ENCODE measurements at places on chromosomes 2 and 18.

DNA sequence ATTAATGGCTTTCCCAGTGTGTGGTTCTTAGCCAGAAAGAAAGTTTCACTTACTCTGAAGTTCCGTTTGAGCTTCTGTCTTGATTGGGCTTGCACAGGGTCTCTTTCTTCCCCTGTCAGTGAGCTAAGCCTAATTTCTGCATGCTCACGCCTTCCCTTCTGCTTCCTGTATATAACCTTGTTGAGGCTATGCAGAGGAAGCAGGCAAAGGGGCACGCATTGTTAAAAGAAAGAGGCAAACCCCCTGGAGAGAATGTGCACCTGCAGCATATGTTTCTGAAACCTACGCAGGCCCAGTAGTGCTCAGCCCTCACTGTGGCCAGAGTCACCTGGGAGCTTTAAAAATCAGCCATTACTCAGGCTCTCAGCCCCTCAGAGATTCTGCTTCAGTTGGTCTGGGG lies 14.5 kb upstream of the PLA2R1 start:
- no peaks in the 10 kb centered on the region for H3K27me3 ChIP-seq
- no peak overlapping the region for H3K4me3 ChIP-seq
- H3K36me3 ChIP-seq, result no peaks in the 10 kb centered on the region
- peak; percentile 54 for DNase-seq

GRCh38 chr2:138267902-138268254 lies 233.7 kb upstream of the SPOPL start:
- H3K36me3 ChIP-seq, result no peaks in the 10 kb centered on the region
- H3K4me1 ChIP-seq, result no peaks in the 10 kb centered on the region
- no peaks in the 10 kb centered on the region for H3K27me3 ChIP-seq

- no peaks in the 10 kb centered on the region for H3K36me3 ChIP-seq
- H3K27me3 ChIP-seq, result no peaks in the 10 kb centered on the region
- H3K27ac ChIP-seq, result no peak overlapping the region
- no peak overlapping the region for H3K4me3 ChIP-seq
- DNase-seq, result no peak
Observed at GRCh38 chr2:209523041-209523740, 99.3 kb downstream of the MAP2 start.

GRCh38 chr2:16079637-16080036 lies 139.3 kb downstream of the MYCN start:
- H3K27ac ChIP-seq, result no peak overlapping the region
- DNase-seq, result no peak
- no peak overlapping the region for H3K4me3 ChIP-seq
- no peaks in the 10 kb centered on the region for H3K36me3 ChIP-seq
- no peaks in the 10 kb centered on the region for H3K27me3 ChIP-seq

- H3K27ac ChIP-seq, result no peak overlapping the region
- H3K36me3 ChIP-seq, result no peaks in the 10 kb centered on the region
- no peak overlapping the region for H3K4me3 ChIP-seq
- no peak for DNase-seq
- no peaks in the 10 kb centered on the region for H3K27me3 ChIP-seq
Observed at GRCh38 chr2:113233593-113234550, 44.8 kb downstream of the PAX8 start.

- H3K27me3 ChIP-seq, result no peaks in the 10 kb centered on the region
- no peak overlapping the region for H3K4me3 ChIP-seq
- H3K36me3 ChIP-seq, result no peaks in the 10 kb centered on the region
Observed at GRCh38 chr2:192655916-192656315, 461.2 kb upstream of the TMEFF2 start.

DNA sequence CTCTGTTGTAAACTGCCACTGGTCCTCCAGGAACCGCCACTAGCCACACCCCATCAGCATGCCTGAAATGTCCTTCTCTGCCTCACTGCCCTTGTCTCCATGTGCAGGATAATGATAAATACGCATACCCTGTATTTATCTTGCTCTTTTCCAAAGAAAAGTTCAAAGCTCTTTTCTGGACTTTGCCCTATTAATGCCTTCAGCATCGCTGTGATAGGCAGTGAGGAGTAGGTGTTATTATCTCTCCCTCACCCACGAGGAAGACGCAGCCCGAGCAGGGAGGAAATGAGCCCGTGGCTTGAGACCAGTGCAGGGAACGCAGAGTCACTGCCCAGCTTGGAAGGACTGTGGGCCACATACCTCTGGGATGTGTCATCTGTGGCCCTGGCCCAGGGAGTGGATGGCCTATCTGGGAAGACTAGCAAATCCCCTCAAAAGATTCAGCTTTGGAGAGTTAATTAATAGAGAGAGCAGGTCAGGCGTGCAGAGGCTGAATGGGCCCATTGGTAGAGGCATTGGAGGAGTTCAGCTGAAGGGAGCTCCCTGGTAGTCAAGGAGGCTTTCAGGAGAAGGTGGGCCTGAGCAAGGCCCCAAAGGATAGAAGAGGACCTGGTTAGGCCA lies 39.5 kb upstream of the MCFD2 start:
- H3K27me3 ChIP-seq, result no peaks in the 10 kb centered on the region
- H3K36me3 ChIP-seq, result peaks cover 98% of the 10 kb centered on the region
- H3K4me3 ChIP-seq, result no peak overlapping the region
- no peak for DNase-seq

GRCh38 chr2:105258835-105259350 lies 17.4 kb downstream of the GPR45 start:
- H3K36me3 ChIP-seq, result no peaks in the 10 kb centered on the region
- no peak for DNase-seq
- no peak overlapping the region for H3K27ac ChIP-seq
- no peaks in the 10 kb centered on the region for H3K27me3 ChIP-seq

DNA sequence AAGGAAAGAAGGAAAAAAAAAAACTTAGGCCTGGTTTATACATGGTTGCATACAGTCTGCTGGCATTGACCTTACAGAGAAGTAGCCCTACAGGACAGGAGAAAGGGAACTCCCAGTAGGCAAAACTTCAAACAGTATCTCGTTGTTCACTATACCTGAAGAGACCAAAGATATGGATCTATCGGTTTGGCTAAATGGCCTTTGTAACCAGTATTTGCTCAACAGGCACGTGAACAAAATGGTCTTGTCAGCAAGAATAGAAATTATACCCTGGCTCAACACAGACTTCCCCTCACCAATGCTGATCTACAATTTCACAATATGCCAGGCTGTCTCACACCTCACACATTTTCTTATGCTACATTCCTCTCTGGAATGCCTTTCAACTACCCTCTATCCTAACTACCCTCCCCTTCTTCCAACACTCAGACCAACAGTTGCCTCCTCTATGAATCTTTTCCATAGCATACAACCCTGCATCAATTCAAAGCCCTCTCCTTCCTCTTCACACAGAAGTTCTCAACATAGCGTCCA lies 13.7 kb downstream of the HYCC2 start:
- H3K4me3 ChIP-seq, result no peak overlapping the region
- no peak for DNase-seq
- H3K4me1 ChIP-seq, result no peaks in the 10 kb centered on the region
- no peak overlapping the region for H3K27ac ChIP-seq
- no peaks in the 10 kb centered on the region for H3K27me3 ChIP-seq

DNA sequence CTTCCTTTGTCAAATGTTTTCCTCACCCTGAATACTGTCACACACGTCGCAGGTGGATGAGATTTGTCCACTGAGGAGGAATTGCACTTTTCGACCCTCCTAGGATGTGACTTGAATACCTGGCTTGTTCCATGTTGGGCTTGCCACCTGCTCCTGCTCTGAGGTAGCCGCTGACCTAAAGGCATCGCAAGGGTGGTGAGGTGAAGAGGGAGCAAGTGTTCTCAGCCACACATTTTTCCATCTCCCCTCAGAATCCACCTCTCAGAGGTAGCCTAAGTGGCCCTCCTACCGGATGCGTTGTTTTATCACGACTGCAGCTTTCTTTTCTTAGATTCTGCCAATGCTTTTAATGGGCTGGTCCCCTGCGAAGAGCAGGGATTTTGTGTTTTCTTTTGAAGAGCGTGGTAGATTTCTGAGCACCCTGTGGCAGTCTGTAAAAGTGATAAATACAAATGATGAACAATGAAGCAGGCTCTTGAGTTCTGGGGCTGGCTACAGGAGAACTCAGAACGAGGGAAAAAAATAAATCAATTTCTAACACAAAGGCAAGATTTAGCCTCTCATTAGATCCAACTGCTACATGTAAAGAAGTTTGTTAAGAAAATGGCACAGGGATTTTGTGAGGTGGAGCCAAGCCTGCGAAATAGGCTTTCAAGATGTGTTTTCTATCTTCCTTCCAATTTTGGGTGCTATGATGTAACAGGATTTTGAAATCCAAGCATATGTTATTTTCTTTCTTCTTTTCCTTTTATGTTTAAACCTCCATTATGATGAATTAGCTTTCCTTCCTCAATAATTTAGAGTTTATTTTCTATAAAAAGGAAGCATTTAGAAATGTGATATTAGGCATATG lies 386.7 kb downstream of the TGIF1 start:
- no peaks in the 10 kb centered on the region for H3K27me3 ChIP-seq
- H3K36me3 ChIP-seq, result no peaks in the 10 kb centered on the region
- DNase-seq, result no peak
- H3K4me1 ChIP-seq, result no peaks in the 10 kb centered on the region
- no peak overlapping the region for H3K27ac ChIP-seq
- H3K4me3 ChIP-seq, result no peak overlapping the region

DNA sequence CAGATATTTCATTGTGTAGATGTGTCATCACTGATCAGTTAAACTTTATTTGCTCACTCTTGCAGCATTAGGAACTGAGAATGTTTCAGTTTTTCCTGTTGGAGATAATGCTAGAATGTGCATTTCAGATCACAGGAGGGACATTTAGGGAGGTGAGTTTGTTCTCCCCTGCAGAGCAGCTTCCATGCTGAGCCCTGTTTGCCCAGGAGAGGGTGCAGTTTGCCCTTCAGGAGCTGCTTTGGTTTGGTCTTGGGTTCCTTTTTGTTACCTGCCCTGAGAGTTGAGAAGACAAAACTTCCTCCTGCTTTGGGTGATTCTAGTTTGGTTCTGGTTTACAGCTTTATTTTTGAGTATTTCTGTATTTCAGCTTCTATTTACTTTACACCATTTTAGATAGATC lies 49.9 kb downstream of the DGKD start:
- peaks cover 32% of the 10 kb centered on the region for H3K4me1 ChIP-seq
- H3K27me3 ChIP-seq, result no peaks in the 10 kb centered on the region
- H3K4me3 ChIP-seq, result no peak overlapping the region
- peaks cover 4% of the 10 kb centered on the region for H3K36me3 ChIP-seq
- DNase-seq, result peak; percentile 71
- no peak overlapping the region for H3K27ac ChIP-seq

- no peak overlapping the region for H3K4me3 ChIP-seq
- no peak overlapping the region for H3K27ac ChIP-seq
- H3K36me3 ChIP-seq, result no peaks in the 10 kb centered on the region
Observed at GRCh38 chr2:200681697-200682096, 95.9 kb downstream of the AOX1 start.

DNA sequence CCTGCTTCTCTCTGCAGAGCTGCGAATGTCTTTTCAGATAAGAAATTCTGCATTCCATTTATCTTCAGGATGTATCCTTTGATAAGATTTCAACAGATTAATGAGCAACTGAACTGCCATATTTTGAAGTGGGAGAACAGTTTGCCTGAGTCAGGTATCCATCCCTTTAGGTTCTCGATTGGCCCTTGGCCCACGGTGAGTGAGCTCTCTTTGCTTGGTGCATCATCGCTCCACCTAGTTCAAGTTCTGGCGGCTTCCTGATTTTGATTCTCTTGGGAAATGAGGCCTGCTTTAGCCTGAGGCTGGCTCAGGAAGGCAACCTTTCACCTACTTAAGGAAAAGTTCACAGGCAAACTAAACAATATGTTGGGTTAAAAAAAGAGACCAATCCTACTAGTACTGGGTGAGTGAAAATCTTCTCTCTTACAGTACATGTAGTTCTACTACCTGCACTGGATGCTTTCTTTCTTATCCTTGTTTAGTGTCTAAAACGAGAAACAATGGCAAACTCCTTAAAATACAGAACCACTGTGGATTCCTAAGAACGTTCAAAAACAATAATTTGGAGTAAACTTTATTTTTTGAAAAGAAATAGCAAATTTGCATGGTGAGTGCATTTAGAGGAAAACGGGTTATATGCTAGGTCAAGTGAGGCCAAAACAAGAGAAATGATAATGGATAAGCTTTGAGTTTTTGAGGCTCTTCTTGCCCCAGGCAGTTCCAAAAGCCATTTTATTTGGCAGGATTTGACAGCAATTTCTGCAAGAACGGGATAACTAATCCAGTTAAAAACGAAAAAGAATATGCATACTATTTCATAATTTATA lies 837 bp upstream of the ACSL3 start:
- H3K27me3 ChIP-seq, result no peaks in the 10 kb centered on the region
- H3K27ac ChIP-seq, result no peak overlapping the region
- no peak for DNase-seq
- peaks cover 18% of the 10 kb centered on the region for H3K4me1 ChIP-seq

GRCh38 chr2:196249860-196250259 lies 78.5 kb upstream of the STK17B start:
- H3K27ac ChIP-seq, result no peak overlapping the region
- H3K4me1 ChIP-seq, result peaks cover 22% of the 10 kb centered on the region
- H3K4me3 ChIP-seq, result no peak overlapping the region
- no peaks in the 10 kb centered on the region for H3K36me3 ChIP-seq

GRCh38 chr2:236021499-236022057 lies 146.6 kb downstream of the GBX2 start:
- no peaks in the 10 kb centered on the region for H3K4me1 ChIP-seq
- H3K27ac ChIP-seq, result no peak overlapping the region
- DNase-seq, result no peak
- no peak overlapping the region for H3K4me3 ChIP-seq
- no peaks in the 10 kb centered on the region for H3K27me3 ChIP-seq

GRCh38 chr18:45149712-45150111 lies 465.6 kb upstream of the SLC14A2 start:
- no peaks in the 10 kb centered on the region for H3K36me3 ChIP-seq
- H3K4me1 ChIP-seq, result no peaks in the 10 kb centered on the region
- no peaks in the 10 kb centered on the region for H3K27me3 ChIP-seq
- no peak overlapping the region for H3K27ac ChIP-seq

DNA sequence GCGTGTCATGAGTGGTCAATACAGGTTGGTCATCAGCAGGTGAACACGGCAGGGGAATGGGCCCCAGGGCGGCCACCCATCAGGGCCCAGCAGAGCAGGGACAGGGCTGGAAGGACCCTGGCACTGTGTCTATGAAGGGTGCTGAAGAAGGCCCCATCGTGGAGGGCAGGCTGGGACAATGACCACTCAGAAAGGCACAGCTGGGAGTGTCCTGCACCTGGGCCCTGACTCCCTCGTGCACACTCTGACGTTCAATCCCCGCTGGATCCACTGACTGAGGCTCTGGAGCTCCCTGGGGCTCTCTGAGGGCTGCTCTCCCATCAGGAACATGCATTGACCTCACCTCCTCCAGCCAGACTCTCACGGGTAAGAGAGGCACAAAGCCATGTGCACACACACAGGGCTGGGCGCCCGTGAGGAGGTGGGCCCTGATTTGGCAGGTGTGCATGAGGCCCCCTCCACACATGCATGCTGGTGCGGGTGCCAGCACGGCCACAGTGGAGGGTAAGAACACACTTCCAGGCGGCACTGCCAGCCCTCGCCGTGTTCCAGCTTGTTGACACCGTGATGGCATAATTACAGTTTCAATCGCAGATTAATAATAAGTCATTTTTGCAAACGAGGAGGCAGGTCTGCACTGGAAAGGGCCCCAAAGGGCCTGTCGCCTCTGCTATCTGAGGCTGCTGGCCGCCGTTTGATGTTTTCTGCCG lies 58.5 kb downstream of the SMAD7 start:
- H3K4me1 ChIP-seq, result no peaks in the 10 kb centered on the region
- H3K36me3 ChIP-seq, result no peaks in the 10 kb centered on the region
- no peak overlapping the region for H3K27ac ChIP-seq
- no peak for DNase-seq
- H3K4me3 ChIP-seq, result no peak overlapping the region

GRCh38 chr2:12469141-12469561 lies 247.6 kb upstream of the TRIB2 start:
- DNase-seq, result no peak
- no peaks in the 10 kb centered on the region for H3K36me3 ChIP-seq
- no peak overlapping the region for H3K27ac ChIP-seq
- H3K27me3 ChIP-seq, result no peaks in the 10 kb centered on the region
- no peak overlapping the region for H3K4me3 ChIP-seq
